ENCODE measurements at places on chromosomes 12 and 14. TPM values are rescaled to one million over a fixed set of nuclear protein-coding genes. Genes with fewer than 3 reads are reported as not detected.

DNA sequence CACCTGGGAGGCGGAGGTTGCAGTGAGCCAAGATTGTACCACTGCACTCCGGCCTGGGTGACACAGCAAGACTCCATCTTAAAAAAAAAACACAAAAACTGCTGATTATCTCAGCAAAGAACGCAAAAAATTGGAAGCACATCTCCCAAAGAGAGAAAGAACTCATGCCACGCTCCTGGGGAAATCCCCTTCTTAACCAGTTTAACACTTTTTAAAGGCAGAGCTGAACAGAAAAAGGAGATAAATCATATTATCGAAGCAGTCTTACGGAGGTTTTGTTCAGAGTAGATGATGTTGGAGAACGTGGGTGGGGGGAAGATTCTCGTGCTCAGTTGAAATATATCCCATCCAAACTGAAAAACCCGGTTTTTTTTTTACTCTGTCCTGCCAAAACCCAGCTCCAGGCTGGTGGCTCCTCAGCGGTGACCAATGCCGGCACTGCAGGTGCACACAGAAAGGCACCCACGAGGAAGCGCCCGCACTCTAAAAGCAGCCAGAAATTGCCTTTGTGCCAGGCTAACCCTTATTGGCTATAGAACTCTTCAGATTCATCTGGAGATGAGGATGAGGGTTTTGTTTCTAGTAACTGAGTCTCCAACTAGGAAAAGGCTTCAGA lies 100.2 kb upstream of the PARP11 start:
- peaks cover 3% of the 10 kb centered on the region for H3K27me3 ChIP-seq
- DNase-seq, result no peak
- no peaks in the 10 kb centered on the region for H3K36me3 ChIP-seq

DNA sequence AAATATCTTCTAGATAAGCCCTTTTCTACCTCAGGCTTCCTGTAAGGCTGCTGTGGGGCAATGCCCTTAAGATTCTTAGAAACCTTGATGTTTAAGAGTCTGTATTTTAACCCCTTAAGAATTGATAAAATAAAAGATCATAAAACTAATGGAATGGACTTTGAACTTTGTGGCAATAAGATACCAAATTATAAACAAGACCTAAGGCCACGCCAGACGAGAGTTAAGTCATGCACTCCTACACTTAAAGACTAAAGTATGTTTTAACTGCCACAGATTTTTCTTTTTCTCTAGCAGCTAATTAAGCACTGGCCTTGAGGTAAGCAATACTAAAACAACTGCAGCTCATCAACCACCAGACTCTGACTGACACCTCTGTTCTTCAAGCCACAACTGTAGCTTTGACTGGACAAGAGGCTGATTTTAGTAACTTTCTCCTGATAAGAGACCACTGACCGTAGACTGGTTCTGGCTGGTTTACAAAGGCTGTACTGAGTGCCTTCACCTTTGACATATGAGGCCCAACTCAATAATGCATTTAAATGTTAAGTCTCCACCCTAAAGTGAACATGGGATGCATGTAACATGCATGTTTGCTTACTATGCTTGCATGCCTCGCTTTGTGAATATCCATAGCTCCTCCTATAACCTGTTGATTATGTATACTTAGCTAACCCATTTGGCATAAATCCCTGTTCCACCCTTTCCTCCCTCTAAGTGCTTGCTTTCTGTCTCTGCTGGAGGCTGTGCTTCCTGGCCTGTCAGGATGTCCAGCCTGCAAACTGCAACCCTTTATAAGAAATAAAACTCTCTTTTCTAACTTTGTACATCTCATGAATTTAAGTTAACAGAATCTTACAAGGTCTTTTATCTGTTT lies 71.9 kb downstream of the KLHL28 start:
- H3K36me3 ChIP-seq, result no peaks in the 10 kb centered on the region
- no peak for DNase-seq
- H3K4me3 ChIP-seq, result no peak overlapping the region
- no peaks in the 10 kb centered on the region for H3K4me1 ChIP-seq
- no peaks in the 10 kb centered on the region for H3K27me3 ChIP-seq
- no peak overlapping the region for H3K27ac ChIP-seq

DNA sequence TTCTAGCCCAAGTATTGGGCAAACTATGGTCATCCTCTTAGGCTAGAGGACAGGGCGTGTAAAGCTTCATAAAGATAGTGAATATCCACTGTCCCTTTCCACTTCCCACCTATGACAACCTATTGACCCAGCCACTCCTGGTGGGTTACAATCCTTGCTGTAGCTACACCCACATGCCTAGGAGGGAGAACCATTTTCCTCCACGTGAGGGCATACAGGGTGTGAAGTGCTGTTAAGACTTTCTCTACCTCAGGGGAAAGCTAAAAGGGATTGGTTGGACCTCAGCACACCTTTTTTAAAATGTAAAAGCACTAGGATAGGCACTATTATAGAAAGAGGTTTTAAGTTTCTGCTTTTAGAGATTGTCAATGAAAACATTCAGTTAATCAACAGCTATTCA lies 124.4 kb downstream of the TPH2 start:
- no peak overlapping the region for H3K27ac ChIP-seq
- no peaks in the 10 kb centered on the region for H3K4me1 ChIP-seq
- H3K4me3 ChIP-seq, result no peak overlapping the region
- no peaks in the 10 kb centered on the region for H3K27me3 ChIP-seq
- no peak for DNase-seq

GRCh38 chr12:24617471-24617870 lies 331.4 kb downstream of the BCAT1 start:
- H3K4me1 ChIP-seq, result no peaks in the 10 kb centered on the region
- H3K27me3 ChIP-seq, result no peaks in the 10 kb centered on the region
- H3K36me3 ChIP-seq, result no peaks in the 10 kb centered on the region
- DNase-seq, result no peak
- H3K27ac ChIP-seq, result no peak overlapping the region

- H3K4me1 ChIP-seq, result peaks cover 83% of the 10 kb centered on the region
- H3K36me3 ChIP-seq, result peaks cover 10% of the 10 kb centered on the region
- no peaks in the 10 kb centered on the region for H3K27me3 ChIP-seq
Measured at GRCh38 chr12:110538869-110539622, 36.9 kb downstream of the RAD9B start.

KITLG gene
- total RNA-seq, result 4.1 TPM

TSPAN8 gene
- total RNA-seq, result 24.9 TPM

RPGRIP1 gene
- not detected for total RNA-seq

TMEM179 gene
- not detected for total RNA-seq

ANKS1B gene
- 4.8 TPM for total RNA-seq

SNRPF gene
- 11.4 TPM for total RNA-seq

TDP1 gene
- 4.4 TPM for total RNA-seq

ALG10B gene
- total RNA-seq, result 4.2 TPM

ACRBP gene
- 0.44 TPM for total RNA-seq

Data from psoas muscle (tissue), 8 donors.